Endodermal cell (in vitro differentiated cells): ENCODE measurements at places on chromosomes 11 and 22. TPM values are rescaled to one million over a fixed set of nuclear protein-coding genes. Genes with fewer than 3 reads are reported as not detected.

The OR10A2 gene
- not detected in 3 replicates for total RNA-seq

DNA sequence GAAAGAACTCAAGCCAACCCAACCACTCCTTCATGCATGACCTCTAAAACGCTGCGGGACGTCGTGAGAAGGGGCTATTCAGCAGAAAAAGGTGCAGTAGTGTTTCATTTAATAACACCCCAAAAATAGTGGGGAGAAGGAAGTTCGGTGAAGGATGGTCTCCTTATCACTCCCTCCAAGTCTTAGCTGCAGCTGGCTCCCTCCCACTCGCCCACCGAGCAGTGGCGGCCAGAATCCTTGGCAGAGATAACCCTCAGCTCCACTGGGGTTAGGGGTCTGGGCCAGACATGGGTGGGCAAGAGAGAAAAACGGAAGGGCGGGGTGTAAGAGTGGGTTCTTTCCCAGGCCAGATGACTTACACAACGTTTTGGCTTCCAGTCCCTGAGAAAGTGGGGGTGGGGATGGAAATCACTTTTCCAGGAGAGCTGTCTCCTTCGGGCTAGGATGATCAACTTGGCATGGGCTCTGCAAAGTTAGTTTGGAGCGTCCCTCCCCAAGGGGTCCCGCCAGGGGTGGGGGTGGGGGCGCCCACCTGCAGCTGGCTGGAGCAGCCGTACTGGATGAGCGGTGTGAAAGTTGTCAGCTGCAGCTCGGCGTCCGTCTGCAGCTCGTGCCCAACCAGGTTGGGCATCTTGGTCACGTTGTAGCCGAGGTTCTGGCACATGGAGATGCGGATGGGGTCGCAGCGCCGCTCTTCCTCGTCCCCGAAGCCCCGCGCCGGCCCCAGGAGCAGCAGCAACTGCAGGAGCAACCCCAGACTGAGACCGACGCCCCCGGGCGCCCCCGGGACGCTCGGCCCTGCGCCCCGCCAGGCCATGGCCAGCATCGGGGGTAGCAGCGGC, 705 bp downstream of the FZD4 start:
- peaks cover 27% of the 10 kb centered on the region for H3K36me3 ChIP-seq
- peaks cover 10% of the 10 kb centered on the region for H3K4me1 ChIP-seq
- peak; percentile 81 for DNase-seq
- H3K27me3 ChIP-seq, result no peaks in the 10 kb centered on the region
- peak overlapping the region; percentile 94 for H3K4me3 ChIP-seq
- no peak overlapping the region for H3K27ac ChIP-seq

GRCh38 chr11:35343033-35343598, 76.2 kb downstream of the SLC1A2 start:
- no peak overlapping the region for H3K4me3 ChIP-seq
- no peaks in the 10 kb centered on the region for H3K36me3 ChIP-seq
- no peak for DNase-seq
- H3K27me3 ChIP-seq, result no peaks in the 10 kb centered on the region
- no peak overlapping the region for H3K27ac ChIP-seq

The GPR137 gene
- total RNA-seq, result 56.1 and 58.4 TPM in 2 replicates

The MOGAT2 gene
- total RNA-seq, result not detected in 3 replicates

The DGAT2 gene
- 4.9 and 6.0 TPM in 2 replicates for total RNA-seq

The PKDREJ gene
- total RNA-seq, result 0.02 and 0.04 TPM in 2 replicates

- peaks cover 16% of the 10 kb centered on the region for H3K4me1 ChIP-seq
- peak overlapping the region; percentile 65 for H3K27ac ChIP-seq
- peaks cover 40% of the 10 kb centered on the region for H3K27me3 ChIP-seq
- peak; percentile 90 for DNase-seq
Measured at GRCh38 chr11:119337581-119338317, 2.9 kb downstream of the C1QTNF5 start.

The OR8D4 gene
- total RNA-seq, result not detected in 3 replicates

- no peaks in the 10 kb centered on the region for H3K36me3 ChIP-seq
- no peak for DNase-seq
- H3K27me3 ChIP-seq, result no peaks in the 10 kb centered on the region
- no peak overlapping the region for H3K4me3 ChIP-seq
- H3K4me1 ChIP-seq, result peaks cover 3% of the 10 kb centered on the region
Measured at GRCh38 chr11:405323-405953, 9.4 kb downstream of the SIGIRR start.

DNA sequence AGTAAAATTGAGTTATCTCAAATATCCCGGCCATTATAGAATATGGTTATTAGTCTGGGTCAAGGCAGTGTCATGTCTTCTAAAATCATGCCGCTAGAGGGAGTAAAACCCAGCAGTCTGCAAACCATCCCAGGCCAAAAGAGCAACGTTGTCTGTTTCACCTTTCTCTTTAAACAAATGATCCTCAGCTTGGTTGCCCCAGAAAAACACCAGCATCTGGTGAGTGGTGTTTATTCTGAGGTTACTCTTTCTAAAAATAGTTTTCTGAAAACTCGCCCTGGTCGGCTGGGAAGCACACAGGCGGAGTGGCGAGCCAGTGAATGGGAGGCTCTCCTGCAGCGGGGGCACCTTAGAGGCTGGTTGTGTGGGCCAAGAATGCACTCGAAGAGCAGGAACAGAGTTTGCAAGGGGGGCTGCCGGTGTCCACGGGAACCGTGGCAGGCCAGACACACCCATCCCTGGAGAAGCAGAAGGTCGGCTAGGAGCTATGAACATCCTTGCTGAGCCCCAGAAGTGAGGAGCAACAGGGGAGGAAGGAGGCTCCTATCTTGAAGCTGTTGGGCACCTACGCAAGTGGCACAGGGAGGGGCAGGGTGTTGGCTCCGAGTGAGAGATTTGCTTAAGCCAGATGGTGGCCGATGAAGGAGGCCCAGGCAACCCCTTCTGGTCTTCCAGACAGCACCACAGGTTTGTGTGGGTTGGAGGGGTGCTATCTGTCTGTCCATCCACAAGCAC, 297.1 kb downstream of the ETS1 start:
- no peaks in the 10 kb centered on the region for H3K36me3 ChIP-seq
- peak; percentile 77 for DNase-seq
- no peak overlapping the region for H3K27ac ChIP-seq
- H3K27me3 ChIP-seq, result no peaks in the 10 kb centered on the region
- H3K4me1 ChIP-seq, result no peaks in the 10 kb centered on the region

- H3K4me1 ChIP-seq, result no peaks in the 10 kb centered on the region
- H3K36me3 ChIP-seq, result no peaks in the 10 kb centered on the region
- no peak for DNase-seq
- no peak overlapping the region for H3K27ac ChIP-seq
Measured at GRCh38 chr11:114259124-114259526, 37.1 kb upstream of the NNMT start.

GRCh38 chr11:94737171-94737611, 31.0 kb upstream of the AMOTL1 start:
- peaks cover 35% of the 10 kb centered on the region for H3K4me1 ChIP-seq
- no peaks in the 10 kb centered on the region for H3K36me3 ChIP-seq
- no peak overlapping the region for H3K4me3 ChIP-seq
- no peak for DNase-seq
- H3K27me3 ChIP-seq, result peaks cover 11% of the 10 kb centered on the region

The OR52K1 gene
- total RNA-seq, result not detected in 2 replicates

GRCh38 chr22:46735747-46736608, 2.1 kb downstream of the CERK start:
- H3K27me3 ChIP-seq, result no peaks in the 10 kb centered on the region
- peaks cover 9% of the 10 kb centered on the region for H3K4me1 ChIP-seq
- peak; percentile 59 for DNase-seq
- peak overlapping the region; percentile 95 for H3K4me3 ChIP-seq
- H3K36me3 ChIP-seq, result no peaks in the 10 kb centered on the region
- no peak overlapping the region for H3K27ac ChIP-seq

DNA sequence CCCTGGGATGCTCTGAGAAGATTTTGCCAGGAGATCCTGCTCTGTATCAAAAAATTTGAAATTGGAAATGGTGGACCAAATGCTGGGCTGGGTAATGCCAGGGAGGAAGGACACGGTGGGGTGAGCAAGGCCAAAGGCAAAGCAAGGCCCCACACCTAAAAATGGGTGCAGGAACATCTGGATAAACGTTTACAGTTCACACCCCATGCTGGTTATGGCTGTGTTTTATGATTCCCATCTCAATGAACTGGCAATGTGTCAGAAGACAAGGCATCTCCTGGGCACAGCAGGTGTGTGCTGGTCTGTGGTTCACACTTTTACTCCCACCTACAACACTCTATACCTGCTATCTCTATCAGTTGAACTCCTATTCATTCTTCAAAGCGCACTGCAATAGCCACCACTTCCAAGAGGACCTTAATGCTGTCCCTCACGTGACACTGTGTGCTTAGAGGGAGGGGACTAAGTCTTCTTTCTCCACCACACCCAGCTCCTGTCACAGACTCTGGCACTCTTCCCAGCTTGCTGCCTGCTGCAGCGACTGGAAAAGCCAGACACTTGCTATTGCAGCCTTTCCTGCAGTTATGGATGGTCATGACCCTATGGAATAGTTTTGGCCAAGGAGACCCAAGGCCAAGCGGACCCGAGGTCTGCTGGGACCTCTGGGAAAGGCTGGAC, 277.5 kb downstream of the CTTN start:
- no peaks in the 10 kb centered on the region for H3K4me1 ChIP-seq
- no peaks in the 10 kb centered on the region for H3K27me3 ChIP-seq
- no peak for DNase-seq
- no peak overlapping the region for H3K27ac ChIP-seq

The OR4B1 gene
- total RNA-seq, result not detected in 3 replicates

DNA sequence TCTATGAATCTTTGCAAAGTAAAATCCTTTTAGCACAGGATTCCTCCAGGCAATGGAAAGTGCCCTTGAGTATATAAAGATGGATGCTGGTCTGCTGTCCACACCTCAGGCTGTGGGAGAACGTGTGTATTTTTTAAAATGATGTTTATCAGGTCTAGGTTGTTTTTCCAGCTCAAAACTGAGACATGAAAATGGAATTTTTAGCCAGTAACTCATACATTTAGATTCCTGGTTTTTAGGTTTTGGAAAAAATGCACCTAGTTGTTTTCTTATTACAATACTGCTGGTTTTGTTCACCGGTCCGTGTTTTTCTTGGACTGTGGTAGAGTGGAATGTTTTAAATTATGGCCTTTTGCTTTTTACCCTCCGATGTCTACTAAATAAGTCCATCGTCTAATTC, 554.7 kb downstream of the SOX6 start:
- H3K4me3 ChIP-seq, result no peak overlapping the region
- no peak for DNase-seq
- no peak overlapping the region for H3K27ac ChIP-seq
- no peaks in the 10 kb centered on the region for H3K36me3 ChIP-seq
- no peaks in the 10 kb centered on the region for H3K27me3 ChIP-seq

DNA sequence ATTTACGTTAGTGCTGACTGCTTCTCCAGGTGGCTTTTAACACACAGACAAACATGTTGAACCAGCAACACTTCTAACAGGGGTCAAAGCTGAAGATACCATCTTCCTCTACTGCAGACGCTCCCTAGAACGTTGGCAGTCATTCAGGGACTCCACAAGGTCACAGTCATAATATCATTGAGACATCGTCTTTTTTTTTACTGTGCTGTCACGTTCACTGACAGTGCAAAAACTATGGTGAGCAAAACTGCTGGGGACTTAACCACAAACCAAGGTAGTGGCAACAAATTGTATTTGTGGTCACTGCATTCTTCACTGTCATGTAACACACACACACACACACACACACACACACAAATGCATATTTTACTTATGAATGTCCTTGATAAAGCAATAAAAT, 244.9 kb downstream of the CASP12 start:
- H3K4me1 ChIP-seq, result no peaks in the 10 kb centered on the region
- H3K4me3 ChIP-seq, result no peak overlapping the region
- no peaks in the 10 kb centered on the region for H3K27me3 ChIP-seq
- H3K36me3 ChIP-seq, result no peaks in the 10 kb centered on the region
- H3K27ac ChIP-seq, result no peak overlapping the region

DNA sequence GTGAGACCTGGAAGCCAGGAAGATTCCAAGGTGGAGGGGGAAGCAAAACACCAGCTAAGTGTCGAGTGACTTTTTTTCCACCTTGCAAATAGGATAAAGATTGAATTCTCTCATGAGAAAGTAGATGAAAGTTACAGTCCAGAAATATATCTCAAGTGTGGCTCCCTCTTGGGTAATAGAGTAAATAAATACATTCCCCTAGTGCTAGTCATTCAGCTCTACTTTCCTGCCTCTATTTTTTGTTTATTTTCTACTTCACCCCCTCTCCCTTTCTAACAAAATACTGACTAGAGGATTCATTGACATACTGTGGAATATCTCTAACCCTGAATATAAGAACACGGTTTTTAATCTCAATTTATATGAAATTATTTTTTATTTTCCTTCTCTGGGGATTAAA, 19.2 kb upstream of the OOSP4B start:
- DNase-seq, result no peak
- peaks cover 12% of the 10 kb centered on the region for H3K27me3 ChIP-seq
- H3K4me3 ChIP-seq, result no peak overlapping the region
- H3K27ac ChIP-seq, result no peak overlapping the region
- H3K36me3 ChIP-seq, result no peaks in the 10 kb centered on the region
